ENCODE measurements at places on chromosomes 4 and X. TPM values are rescaled to one million over a fixed set of nuclear protein-coding genes. Genes with fewer than 3 reads are reported as not detected.

Gene RTL9
- total RNA-seq = not detected

- no peak for DNase-seq
These were observed 3.5 kb downstream of the ADRA2C start for GRCh38 chr4:3769642-3770184.

GRCh38 chr4:8858701-8859210 is 12.9 kb downstream of the HMX1 start:
- DNase-seq = no peak

- no peak for DNase-seq
These were observed 4.2 kb downstream of the LNX1 start for GRCh38 chr4:53587135-53587534.

All from vagina (tissue), 2 donors.